Stimulated activated CD4-positive, alpha-beta T cell treated with anti-CD3 and anti-CD28 coated beads, Interleukin-12 subunit alpha, Interleukin-12 subunit beta, amount 100 ng/mL, for 48 hours (primary cell): ENCODE measurements at places on chromosomes 3 and 15.

- DNase-seq = no peak
Measured at GRCh38 chr15:25055356-25056068, 100.7 kb downstream of the SNRPN start.

DNA sequence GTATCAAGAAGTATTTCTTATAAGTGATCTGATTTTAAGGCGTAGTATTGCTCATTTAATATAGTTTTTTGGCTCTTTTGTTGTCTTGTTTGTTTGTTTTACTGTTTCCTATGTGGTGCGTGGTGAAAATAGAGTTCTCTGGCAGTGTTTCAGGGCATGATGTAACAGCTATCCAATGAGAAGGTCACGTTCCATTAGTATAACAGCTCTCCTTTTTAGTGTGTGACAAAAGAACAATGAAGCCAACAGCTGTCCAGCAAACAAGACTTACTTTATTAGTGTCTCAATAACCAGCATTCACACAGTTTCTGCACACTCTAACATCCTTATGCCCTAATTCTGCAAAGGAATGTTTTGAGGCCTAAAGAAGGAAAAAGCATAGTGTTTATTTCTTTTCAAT is 127.9 kb downstream of the SLC25A26 start:
- no peak for DNase-seq

DNA sequence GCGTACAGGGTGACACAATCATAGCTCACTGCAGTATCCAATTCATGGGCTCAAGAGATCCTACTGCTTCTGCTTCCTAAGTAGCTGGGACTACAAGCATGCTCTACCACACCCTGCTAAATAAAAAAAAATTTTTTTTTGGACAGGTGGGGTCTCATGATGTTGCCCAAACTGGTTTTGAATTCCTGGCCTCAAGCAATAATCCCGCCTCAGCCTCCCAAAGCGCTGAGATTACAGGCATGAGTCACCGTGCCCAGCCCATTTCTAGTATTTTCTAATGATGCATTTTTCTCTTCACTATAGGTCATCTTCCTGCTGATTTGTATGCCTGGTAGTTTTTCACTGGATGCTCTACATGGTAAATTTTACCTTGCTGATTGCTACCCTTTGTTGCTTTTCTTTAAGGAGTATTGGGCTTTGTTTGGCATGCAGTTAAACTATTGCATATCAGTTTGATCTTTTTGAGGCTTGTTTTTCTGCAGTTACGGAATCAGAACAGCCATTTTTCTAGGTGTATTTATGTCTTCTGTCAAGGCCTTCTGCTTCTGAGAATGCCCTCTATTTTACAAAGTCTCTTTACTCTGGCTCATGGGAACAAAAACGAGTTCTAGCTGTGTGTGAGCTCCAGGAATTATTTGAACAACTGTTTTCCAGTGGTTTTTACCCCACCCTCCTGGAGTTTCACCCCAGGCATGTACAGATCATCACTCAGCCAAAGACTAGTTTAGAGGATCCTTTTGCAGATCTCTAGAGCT is 14.2 kb upstream of the NPTN start:
- DNase-seq = no peak

- DNase-seq = no peak
Measured at GRCh38 chr3:131907796-131908195, 127.0 kb downstream of the CPNE4 start.

DNA sequence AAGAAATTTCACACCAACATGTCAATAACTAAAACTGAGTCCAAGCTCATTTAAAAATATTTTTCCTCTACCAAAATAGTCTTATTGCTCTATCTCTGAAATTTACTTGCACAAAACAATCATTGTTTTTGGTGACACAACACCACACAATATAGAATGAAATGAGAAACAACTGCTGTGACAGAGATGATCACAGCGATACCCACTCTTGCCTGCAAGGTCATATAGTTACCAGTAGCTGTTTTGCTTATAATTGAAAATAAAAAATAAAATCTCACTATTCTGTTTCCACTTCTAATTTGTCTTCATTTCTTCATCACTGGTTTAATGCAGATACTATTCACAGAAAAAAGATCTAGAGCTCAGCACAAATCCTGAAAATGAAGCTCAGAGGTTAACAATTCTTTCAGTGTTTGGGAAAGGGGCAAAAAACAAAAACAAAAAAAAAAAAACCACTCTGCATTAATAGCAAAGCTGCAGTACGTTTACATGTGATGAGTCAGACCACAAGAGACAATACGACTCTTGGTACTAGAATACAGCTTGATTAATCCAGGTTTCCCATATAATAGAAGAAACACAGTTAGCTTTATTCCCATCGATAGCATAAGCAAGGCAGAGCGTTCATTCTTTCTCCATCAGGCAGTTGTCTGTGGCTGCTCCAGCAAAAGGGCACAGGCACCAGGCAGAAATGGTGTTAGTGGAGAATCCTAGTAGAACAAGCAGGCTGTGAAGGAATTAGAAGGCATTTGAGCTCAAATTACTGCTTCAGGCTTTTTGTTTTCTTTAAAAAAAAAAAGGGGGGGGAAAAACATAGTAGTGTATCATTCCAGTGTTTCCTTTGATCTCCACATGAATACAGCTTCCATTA is 773 bp downstream of the ANKRD28 start:
- no peak for DNase-seq

DNA sequence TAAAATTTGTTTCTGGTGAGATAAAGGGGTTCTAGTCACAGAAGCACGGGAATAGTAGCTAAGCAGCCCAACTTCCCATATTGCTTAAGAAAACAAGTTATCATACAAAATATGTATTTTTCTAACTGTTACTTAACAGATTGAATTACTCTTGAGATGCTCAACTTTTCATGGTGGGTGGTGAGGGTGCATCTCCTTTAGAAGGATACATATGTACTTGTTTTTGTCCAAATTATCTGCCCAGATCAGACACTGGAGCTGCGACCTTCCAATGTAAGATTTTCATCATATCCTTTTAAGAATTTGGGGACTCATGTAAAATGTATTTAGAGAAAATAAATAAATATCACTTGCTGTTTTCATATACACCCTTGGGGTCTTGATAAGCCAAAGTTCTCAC is 252.2 kb upstream of the SOX2 start:
- DNase-seq = no peak

DNA sequence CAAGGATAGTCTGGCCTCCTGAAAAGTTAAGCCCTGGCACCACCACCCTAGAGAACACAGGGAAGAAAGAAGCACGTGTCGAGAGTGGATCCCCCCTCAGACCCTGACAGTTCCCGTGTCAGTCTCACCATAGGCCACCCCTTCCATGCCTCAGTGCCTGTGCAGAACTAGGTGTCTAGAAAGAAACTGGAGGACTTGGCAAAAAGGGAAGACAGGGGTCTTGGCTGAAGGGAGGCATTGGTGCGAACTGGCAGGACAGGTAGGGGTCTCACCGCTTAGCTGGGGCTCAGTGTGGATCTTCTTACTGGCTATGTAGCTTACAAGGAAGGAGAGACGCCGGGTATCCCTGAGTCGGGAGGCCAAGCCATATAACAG is 518 bp downstream of the QARS1 start:
- no peak for DNase-seq

GRCh38 chr3:172699031-172699430 is 11.8 kb downstream of the NCEH1 start:
- DNase-seq = no peak

DNA sequence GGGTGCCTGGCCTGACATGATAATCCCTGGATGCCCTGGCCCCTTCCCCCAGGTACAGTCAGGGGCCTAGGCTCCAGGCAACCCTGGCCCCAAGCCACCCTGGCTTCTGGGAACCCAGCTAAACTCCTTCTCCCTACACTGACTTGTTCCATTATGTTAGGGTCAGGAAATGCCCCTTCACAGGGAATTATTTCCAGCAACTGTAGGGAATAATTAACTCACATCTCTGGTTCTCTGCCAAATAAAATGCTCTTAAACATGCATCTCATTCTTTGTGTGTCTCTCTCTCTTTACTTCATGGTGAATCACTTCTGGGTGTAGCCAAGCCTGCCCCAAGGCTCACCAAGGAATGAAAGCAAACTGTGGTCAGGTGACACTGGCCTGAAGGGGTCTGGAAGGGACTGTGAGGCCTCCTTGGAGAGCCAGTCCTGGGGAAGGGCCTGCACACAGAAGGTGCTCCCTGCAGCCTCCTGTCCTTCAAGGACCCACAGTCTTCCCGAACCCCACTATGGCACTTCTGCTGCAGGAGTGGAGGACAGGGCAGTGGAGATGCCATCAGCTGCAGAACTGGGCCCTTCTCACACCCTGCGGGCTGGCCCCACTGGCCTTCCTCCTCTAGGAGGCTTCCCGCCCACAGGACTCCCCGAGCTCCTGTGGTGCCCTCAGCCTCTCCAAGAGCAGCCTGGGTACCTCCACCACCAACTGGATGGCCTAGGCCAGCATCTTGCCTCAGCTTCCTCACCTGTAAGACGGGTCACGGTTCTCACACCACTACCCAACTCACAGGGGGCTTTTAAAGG is 17.6 kb downstream of the TKT start:
- DNase-seq = no peak
